SK-N-SH treated with all-trans-retinoic acid at 6 μM for 48 hours (cell line): ENCODE measurements at places on chromosomes 12 and 14.

DNA sequence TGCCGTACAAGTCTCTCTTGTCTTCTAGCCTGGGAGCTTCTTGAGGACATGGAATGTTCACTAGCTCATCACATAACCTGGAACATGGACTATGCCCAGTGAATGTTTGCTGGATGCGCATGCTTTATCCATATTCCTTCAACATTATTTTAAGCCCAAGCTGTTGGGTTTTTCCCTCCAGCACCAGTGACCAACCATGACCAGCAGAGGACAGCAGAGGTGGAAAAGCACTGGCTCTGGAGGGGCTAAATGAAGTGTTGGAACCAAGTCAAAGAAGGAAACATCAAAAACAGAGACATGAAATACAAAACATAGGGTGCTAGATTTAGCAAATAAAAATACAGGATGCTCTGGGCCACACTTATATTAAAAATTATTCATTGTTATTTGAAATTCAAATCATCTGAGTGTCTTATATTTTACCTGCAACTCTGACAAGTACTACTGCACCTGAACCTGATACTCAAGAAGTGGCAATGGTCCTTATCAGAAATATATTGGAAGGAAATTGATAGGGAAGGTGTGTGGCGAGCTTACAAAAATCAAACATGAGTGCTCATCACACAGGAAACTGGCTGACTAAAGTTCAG, 23.1 kb upstream of the HELB start:
- peak; percentile 69 for ATAC-seq

DNA sequence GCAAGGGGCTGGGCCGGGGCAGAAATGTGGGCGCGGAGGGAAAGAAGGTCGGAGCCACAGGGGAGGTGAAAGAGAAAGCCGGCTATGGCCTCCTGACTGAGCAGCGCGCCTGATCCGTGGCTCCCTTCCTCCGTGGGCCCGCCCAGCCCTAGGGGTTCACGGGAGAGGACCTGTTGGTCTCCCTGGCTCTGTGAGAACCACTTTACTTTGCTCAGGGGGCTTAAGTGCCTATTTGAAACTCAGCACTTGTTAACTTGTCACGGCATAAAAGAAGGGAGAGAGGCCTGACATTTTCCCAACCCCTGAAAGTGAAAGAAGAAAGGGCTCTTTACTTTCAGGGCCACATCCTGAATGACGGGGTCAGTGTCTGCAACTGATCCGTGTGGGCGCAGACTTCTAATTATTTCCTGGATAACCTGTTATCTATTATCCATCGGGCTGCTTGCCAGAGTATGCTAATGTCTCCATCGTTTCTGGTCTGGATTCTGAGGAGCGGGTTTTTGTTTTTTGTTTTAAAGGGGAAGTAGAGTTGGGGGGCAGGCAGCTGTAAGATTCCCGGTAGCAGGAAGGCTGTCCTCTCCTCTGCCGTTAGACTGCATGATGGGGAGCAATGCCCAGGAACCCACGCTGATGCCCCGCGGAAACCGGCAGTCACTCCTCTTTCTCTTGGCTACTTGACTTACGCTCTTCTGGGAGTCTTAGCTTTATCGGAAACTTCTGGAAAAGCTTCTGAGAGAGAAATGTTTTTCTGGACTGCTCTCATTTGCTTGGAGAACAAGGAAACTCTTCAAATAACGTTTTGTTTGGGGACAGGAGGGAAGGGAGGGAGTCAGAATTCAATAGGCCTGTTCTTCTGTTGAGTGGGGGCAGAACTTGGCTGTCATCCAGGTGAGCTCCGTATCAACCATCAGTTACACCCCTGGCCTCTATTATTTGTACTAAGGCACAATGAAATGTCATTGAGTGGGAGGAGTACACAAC, 127.7 kb upstream of the MAX start:
- ATAC-seq: peak; percentile 80

- no peak for ATAC-seq
These were observed 15.8 kb downstream of the ITPR2 start for GRCh38 chr12:26817183-26817591.

DNA sequence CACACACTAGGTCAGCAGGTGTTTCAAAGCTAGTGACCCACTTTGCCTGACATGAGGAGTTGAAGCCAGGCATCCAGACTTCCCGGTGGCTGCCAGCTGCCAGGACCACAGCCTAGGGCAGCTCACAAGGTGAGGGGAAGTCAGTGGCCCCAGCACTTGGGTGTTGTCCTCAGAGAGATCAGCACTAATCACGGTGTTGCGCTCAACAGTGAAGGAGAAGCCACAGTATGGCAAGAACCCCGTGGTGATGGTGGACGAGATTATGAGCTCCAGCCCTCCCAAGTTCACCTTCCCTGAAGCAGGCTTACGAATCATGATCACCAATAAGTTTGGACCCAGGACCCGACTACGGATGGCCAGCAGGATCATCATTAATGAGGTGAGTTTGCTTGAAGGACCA, 59.9 kb upstream of the RIN3 start:
- ATAC-seq: no peak

DNA sequence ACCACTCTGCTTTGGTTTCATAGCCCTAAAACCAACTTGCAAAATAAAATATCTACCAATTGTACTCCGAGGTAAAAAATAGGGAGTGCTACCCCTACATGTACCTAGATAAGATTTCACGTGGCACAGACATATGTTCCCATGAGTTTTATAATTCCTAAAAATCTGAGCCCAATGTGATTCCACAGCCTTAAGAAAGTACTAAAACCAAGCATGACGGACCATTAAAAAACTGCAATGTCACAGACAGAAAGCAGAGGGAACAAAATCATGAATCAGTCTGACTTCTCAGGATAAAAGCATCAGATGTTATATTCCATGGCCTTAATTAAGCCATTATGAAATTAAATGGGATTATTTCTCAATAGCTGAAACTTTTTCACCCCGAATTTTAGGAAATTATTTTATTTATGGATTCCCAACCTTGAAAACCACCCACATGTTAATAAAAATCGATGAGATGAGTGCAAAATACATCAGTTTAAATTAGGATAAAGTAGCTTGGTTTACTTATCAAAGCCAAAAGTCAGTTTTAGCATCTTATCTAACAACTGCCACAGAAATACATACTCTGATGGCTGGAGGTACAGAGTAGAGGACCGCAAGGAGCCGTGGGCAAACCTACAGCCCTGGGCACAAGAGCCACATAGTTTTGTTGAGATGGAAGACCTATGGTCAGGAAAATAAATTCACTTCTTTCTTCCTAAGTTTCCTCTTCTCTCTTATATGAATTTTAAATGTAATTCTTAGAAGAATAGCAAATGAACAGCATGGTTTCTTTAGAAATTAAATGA, 4.5 kb downstream of the ITPR2 start:
- no peak for ATAC-seq

DNA sequence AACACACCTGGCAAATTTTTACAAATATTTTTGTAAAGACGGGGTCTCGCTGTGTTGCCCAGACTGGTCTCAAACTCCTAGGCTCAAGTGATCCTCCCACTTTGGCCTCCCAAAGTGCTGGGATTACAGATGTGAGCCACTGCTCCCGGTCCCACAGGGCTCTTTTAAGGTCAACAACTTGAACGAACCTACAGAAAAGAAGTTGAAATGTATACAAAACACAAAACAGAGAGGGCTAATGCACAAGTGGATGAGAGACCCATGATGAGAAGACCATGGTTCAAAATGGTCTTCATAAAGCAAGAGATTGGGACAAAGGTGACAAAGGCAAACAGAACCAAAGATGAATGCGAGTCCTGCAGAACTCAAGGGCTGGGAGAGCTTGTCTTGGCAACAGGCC, 91.4 kb downstream of the CALM1 start:
- no peak for ATAC-seq

DNA sequence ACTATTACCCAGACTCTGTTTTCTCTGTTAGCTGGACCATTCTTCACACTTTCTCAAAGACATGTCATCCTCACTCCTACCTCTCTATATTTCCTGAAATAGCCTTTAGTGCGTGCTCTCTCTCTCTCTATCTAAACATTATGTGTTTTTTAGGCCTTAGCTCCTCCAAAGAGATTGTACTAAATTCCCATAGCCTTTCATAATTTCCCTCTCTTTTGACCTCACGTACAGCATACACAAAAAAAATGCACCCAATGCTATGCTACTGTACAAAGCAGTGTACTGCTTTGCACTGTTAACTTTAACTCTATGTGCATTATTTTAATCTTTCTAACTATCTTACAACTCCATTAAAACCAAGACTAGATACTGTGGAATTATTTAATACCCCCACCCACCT, 288.4 kb downstream of the DAD1 start:
- no peak for ATAC-seq

GRCh38 chr12:19496219-19496878, 57.1 kb downstream of the AEBP2 start:
- ATAC-seq: no peak

GRCh38 chr12:19222558-19222957, 93.0 kb downstream of the PLEKHA5 start:
- peak; percentile 31 for ATAC-seq

GRCh38 chr14:93939304-93940229, 12.4 kb downstream of the FAM181A start:
- peak; percentile 91 for ATAC-seq

DNA sequence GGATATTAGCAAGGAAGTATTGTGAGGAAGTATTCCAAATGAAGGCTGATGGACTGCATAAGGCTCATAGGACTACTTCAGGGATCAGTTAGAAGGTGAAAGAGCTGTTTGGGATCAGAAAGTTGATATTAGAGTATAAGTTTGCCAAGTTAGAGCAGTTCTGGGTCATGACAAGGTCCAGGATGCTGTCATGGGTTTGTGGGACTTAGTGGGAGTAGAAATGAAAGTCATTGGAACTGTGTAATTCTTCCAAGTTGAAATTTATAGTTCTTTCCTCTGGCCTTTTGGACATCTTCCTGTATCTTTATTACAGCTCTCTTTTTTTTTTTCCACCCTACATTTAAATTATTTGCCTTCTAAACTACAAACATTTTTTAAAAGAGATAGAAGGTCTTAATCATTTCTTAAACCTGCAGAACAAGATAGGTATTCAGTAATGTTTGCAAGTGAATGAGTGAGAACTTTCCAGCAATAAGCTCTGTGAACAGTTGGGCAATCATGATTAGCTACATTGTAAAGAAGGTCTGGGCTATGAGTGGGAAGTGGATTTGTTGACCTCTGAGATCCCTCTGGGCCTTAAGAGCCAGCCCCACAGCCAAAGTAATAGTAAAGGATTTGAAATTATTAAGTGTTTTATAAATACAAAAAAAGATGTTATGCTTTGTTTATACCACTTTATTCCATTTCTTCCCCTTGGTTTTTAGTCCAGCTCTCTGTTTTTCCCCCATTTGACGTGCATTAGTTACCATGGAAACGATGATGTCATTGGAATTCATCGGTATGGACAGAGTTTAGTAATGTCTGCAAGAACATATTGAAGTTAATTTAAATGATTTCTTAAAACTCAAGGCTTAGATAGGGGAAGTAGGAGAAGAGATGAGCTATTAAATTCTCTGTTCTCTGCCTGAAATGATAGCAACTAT, 247.9 kb upstream of the ARHGAP5 start:
- peak; percentile 34; the same call in 1 of the 3 replicates for ATAC-seq

DNA sequence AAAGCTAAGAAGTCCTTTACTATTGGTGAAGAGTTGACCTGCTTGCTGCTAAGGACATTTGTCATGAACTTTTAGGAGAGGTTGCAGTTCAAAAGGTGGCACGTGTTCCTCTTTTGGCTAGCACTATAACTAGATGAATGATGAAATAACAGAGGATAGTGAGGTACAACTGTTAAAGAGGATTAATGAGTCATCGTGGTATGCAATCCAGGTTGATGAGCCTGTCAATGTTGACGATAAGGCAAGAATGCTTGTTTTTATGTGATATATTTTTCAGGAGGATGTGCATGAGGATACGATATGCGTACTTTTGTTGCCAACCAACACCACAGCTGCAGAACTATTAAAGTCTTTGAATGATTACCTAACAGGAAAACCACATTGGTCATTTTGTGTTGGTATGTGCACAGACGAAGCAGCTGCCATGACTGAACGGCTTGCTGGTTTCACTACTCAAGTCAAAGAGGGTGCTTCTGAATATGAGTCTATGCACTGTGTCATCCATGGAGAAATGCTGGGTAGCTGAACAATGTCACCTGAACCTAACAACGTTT, 10.6 kb downstream of the CEP128 start:
- peak; percentile 76 for ATAC-seq

- ATAC-seq: no peak
These were observed 54.6 kb upstream of the CLEC14A start for GRCh38 chr14:38310420-38310995.

DNA sequence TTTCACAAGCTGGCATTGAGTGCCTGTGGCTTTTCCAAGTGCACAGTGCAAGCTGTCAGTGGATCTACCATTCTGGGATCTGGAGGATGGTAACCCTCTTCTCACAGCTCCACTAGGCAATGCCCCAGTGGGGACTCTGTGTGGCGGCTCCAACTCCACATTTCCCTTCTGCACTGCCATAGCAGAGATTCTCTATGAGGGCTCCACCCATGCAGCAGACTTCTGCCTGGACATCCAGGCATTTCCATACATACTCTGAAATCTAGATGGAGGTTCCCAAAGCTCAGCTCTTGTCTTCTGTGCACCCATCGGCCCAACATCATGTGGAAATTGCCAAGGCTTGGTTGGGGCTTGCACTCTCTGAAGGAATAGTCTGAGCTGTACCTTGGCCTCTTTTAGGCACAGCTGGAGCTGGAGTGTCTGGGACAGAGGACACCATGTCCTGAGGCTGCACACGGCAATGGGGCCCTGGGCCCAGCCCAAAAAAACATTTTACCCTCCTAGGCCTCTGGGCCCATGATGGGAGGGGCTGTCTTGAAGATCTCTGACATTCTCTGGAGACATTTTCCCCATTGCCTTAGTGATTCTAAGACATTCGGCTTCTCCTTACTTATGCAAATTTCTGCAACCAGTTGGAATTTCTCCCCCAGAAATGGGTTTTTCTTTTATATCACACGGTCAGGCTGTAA, 313.3 kb upstream of the SFSWAP start:
- ATAC-seq: no peak

DNA sequence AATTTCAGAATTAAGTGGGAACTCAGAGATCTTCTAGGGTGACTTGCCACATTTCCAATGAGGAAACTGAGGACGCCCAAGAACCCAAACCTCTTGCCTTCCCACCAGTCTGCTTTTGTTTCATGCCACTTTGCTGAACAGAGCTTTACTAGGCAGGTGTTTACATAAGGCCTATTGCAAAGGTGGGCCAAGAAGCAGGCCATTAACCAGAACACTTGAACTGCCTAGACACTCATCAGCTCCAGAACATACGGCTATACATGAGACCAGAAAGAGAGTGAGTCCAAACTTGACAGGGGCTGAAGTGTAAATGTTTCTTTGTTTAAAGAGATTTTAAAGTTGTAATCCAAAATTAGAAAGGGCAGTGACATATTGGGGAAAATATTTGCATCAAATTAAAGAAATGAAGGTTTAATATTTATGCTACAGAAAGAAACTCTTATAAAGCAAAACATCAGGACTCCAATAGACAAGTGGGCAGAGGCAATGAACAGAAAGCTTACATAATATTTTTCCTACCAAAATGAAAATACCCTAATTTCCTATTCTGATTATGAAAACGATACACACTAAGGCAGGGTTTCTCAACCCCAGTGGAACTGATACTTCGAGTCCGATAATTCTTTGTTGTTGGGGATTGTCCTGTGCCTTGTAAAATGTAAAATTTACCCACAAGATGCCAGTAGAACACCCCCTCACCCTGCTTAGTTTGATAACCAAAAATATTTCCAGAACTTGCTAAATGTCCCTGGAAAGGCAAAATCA, 11.7 kb downstream of the BATF start:
- no peak for ATAC-seq

GRCh38 chr12:30573145-30573544, 122.5 kb downstream of the IPO8 start:
- ATAC-seq: no peak
